ENCODE measurements at places on chromosomes 11 and 22.

DNA sequence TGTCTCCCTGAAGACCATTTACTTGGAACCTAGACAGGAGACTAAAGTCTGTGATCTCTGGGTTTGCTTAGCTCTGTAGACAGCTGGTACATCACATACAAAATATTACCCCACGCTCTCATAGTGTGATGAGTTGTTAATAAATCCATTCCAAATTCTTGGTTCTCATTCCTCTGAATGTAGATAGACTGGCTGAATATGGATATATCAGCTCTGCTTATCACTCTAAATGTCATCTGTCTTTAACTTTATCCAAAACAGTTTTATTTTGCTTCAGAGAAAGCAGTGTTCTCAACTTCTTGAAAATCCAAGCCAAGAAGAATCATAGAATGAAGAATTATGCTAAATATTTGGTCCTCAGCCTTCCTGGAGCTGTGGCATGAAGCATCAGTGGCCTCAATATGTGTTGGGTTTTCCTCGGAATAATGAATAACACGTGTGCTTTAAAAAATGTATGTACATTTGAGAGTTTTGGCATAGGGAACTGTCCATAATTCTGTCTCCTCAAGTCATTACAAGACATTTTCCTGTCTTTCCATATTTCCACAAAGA lies 10.5 kb upstream of the LDLRAD3 start:
- no peak for DNase-seq

DNA sequence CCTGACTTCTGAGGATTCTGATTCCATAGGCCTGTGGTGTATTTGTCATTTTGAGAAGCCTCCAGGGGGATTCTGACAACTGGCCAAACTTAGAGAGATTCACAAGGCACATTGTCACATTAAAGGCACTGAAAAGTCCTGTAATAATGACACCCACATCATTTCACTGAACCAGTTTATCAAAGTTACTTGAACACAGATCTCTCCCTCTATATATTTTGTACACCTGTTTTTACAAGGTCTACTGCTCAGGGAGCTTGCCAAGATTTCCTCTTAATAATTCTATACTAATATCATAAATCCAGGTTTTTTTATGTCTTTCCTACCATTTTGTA lies 50.0 kb downstream of the LRRC74B start:
- no peak for DNase-seq

DNA sequence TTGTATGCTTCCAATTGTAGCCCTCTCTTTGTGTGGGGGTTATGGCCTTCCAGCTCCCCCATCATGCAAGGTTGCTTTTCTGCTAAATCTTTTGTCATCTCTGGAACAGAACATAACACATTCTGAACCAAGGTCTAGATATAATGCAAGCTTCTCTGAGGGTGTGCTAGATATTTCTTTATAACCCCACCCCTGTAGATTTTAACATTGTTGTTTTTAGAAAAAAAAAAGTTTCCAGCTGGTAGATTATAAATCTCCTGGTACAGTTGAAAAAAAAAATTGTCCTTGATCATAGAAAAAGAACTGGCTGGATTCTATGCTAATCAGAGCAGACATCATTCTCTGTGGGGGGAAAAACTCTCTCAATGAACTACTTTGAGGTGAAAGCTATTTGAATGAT lies 363.3 kb downstream of the METTL15 start:
- no peak for DNase-seq

- DNase-seq, result no peak
These were observed 1126.3 kb upstream of the RAG2 start for GRCh38 chr11:37724315-37724714.

GRCh38 chr22:20566420-20567260 lies 59.2 kb downstream of the MED15 start:
- no peak for DNase-seq

- no peak for DNase-seq
These were observed 10.6 kb upstream of the DGCR8 start for GRCh38 chr22:20069331-20070042.

GRCh38 chr22:48907591-48907990 lies 920.1 kb downstream of the BRD1 start:
- DNase-seq, result no peak

GRCh38 chr22:29520851-29521250 lies 32.7 kb downstream of the THOC5 start:
- DNase-seq, result peak; percentile 86

GRCh38 chr11:129895126-129896041 lies at the start of gene NFRKB:
Gene NFRKB (minus strand): TSS chr11:129895578. CDS start chr11:129892849, 2,729 bp downstream.
- DNase-seq, result peak; percentile 62

DNA sequence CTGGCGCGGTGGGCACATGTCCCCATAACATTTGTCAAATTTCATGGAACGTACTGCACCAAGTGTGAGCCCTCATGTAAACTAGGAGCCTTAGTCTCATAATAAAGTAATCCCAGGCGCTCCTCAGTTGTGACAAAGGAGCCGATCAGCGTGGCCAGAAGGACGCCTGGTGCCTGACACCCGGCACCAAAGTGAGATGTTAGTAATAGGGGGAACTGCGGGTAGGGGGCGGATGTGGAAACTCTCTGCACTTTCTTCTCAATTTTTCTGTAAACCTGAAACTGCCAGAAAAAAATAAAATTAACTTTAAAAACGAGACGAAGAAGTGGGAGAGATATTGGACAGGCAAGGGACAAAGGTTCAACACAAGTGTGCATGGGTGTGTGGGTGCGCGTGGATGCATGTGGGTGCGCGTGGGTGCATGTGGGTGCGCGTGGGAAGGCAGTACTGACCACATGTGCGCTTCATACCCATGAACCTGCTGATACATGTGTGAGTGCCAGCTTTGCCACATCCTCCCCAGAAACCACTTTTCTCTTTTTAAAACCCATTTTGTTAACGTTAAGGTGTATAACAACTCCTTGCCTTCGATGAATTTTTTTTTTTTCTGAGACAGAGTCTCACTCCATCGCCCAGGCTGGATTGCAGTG lies 55.4 kb upstream of the LINC01488 start:
- no peak for DNase-seq

Data from kidney capillary endothelial cell (primary cell).